Activated naive CD4-positive, alpha-beta T cell treated with anti-CD3 and anti-CD28 coated beads for 36 hours (primary cell): ENCODE measurements at places on chromosomes 7 and 10.

- no peak for DNase-seq
These were observed 63.0 kb downstream of the ABRAXAS2 start for GRCh38 chr10:124864421-124865193.

DNA sequence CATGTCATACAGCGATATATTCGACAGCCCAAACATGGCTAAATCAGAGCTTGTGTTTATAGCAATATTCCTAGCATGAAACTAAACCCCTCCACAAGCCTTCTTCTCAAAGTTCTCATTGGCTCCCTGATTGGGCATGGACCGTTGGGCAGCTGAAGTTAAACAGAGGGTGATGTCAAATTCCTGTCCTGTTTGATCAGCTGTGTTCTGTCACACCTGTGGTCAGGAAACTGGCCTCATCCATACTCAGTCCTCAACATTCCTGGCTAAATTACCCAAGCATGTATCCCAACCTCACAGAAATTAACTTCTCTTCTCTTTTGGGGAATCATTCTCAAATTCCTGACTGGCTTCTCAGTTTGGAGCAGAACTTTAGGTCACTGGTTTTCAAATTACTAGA lies 107.9 kb downstream of the ODAD2 start:
- no peak for DNase-seq

- no peak for DNase-seq
These were observed 42.6 kb upstream of the FAM133B start for GRCh38 chr7:92632791-92633190.

DNA sequence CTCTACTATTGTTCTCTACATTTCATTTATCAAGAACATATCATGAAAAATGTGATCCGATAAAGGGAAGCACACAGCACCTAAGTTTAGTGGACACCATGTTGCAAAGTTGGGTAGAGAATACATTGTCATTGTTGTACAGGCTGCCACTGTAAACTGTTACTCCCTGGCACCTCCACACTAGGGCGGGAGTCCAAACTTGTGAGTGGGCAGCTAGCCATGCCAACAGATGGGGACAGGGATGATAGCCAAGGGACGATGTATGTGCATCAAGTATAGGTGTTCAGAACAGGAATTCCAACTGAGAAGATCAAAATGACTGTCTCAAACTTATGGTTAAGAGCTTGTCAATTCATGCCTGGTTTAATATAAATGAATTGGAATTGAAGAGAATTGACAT lies 31.1 kb upstream of the COMMD3 start:
- DNase-seq, result no peak

DNA sequence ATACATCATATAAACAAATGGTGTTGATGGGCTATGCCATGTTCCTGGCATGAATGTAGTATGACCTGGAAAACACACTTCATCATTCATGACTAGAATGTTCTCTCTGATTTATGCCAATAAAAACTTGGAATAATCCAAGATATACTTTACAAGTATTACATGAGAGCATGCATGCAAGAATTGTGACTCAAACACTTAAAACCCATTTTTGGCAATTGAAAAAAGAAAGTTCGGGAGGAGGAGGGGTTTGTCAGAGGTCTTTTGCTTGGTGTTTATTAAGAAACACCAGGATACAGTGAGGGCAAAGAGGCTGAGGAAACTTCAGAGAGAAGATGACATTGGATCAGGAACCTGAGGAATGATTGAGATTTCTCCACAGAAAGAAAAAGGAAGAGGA lies 10.2 kb upstream of the CUL1 start:
- no peak for DNase-seq

DNA sequence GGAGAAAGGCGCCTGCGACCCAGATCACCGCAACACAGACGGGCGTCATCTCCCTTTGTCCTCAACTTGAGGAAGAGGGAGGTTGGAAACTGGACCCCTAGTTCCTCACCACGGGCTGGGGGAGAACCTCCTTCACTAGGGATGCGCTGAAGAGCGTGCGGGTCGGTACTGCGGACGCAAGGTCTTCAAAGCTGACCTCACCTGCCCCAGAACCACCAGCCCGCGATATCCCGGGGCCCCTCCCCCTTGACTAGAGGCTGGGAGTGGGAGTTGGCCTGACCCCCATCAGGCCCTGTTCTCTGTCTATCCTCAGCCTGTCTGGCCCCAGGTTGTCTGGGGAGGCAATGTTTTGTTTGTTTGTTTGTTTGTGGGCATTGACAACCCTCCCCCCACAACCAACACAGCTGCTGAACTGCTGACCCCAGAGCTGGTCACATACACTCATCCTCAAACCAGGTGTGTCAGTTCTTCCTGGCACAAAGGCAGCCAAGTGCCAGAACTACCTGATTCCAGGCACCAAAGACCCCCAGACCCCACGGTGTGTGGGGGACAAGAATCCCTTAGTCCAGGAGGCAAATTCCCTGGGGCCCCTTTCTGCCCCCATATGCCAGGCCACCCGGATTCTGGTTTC lies 2.9 kb downstream of the NPM3 start:
- no peak for DNase-seq

- DNase-seq, result no peak
These were observed 302.7 kb downstream of the HDAC9 start for GRCh38 chr7:18798088-18798906.

DNA sequence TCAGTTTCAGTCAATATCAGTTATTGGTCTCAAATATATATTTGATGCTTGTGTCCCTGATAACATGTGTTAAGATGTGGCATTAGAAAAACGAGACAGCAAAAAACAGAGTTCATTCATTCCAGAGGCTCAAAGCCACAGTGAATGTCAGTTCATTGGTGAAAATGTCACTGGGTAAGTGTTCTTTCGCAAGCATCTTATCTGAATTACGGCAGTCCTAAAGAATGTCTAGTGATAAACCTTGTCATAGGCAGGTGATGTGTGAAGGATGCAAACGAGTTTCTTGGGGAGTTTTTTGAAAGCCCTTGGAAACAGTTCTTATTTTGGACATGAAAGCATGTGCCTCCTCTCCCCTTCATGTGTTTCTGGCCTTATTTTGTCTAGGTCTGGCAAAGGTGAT lies 45.9 kb upstream of the RELN start:
- no peak for DNase-seq

DNA sequence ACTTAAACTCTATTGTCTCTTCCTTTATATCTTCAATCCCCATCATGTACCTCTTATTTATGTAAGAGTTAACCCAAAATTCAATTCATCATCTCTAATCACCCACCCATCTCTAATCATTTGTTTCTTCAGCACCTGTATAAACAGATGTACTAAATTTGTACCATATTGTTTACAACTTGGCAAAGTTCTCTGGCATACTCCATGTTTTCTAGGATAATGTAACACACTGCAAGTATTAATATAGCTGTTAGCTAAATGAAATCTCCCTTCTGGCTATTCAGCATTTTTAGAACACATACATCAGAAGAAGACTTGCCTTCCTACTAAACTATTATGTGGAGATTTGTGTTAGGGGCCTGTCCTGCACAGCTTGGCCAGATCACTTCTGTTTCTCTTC lies 33.1 kb downstream of the MALSU1 start:
- DNase-seq, result no peak

DNA sequence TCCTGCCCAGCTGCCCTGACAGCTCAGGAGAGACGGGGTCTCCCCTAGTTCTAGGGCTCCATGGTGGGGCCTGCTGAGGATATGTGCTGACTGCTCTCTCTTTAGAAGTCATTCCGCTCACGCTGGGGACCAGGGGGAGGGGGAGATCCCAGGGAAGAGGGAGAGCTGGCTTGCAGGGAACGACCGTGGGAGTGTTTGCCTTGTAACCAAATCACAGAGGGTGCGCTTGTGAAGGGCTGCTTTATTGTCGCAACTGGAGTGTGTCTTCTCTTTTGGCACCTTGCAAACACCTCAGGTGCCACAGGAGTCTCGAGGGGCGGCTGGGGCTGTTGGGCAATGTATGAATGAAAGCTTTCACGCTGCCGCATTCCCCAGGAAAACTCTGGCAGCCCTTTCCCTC lies 531.3 kb upstream of the MKI67 start:
- no peak for DNase-seq

GRCh38 chr7:49775065-49775948 lies 1.9 kb downstream of the VWC2 start:
- no peak for DNase-seq

DNA sequence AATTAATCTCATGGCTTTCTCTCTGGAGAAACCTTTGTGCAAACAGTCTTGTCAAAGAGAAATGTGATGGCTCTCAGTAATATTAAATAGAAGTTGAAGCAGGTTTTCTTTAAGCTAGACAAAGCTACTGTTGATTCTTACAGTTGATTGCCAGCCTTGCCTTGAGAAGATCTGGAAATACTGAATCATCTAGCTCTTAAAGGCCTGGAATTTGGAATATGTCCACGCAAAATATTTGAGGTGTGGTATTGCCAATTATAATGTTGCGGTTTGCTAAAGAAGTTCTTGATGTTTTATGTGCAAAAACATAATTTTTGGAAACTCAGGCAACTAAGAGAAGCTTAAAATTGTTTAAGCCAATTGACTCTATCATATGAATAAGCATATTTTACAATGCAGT lies 371.9 kb downstream of the PHF14 start:
- DNase-seq, result no peak

DNA sequence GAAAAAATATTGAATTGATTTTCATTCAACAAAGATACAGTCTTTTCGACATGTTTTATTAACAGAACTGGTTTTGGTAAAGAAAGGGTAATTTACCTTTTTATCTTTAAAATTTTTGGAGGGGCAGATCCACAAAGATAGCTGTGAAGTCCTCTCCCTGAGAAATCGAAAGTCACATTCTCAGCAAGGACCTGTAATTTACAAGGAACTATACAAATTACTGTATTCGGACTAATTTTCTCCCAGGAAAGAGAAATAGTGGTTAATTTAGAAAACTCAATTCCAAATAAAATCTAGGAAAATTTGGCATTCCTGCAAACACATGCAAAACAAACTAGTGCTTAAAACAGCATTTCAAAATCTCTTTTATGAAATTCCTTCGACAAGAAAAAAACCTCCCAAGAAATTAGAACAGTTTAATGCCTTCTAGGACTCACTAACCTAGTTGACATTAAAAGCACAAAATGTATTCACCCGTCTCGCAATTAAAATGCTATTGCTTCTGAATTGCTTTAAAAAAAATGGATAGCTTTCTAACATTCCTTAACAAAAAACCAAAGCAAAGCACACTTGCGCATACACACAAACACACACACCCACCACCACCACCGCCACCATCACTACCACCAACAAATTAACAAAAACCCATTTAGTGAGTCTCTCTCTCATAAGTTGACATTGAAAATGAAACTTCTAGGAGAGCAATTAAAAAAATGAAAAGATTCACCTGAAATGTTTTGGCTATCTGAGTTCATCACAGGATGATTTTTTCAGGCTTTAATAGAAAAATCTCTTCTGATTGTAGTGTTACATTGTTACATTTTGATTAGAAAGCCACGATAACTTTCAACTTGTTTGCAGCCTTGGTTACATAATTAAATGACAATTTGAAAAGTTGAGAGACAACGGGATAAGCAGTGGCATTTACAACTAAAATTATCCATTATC lies 4.0 kb upstream of the NKX2-3 start:
- no peak for DNase-seq

GRCh38 chr10:98790817-98791216 lies 344.1 kb upstream of the HPS1 start:
- DNase-seq, result peak; percentile 6

DNA sequence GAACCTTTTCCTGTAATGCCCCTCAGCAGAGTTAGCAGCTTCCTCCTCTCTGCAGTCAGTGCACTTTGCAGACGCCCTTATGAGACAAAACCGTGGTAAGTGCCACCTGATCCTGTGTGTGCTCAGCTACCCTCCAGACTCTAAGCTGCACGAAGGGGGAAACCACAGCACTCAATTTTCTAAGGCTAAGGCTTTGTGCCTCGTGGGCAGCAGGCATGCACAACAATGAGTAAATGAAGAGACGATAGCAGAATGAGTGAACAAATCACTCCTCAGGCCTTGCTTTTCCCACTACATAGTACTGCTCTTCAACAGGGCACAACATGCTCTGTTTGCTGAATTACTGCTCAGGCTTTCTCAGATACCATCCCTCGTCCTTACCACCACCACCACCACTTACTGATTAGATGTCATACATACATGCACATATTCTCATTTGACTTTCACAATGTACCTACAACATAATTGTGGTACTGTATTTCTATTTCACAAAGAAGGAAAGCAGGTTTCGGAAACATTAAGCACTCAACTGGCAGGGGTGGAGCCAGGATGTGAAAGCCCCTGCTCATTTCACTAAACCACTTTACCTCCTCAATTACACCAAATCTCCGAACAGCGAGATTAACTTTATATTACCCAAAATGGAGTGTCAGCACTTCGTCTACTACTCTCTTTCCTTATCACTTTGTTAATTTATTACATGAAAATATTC lies 85.4 kb downstream of the ICA1 start:
- peak; percentile 78 for DNase-seq

- DNase-seq, result no peak
These were observed 156.5 kb downstream of the SGMS1 start for GRCh38 chr10:50467209-50467608.

GRCh38 chr7:85802211-85802610 lies 615.4 kb upstream of the SEMA3D start:
- DNase-seq, result no peak

GRCh38 chr10:124875596-124875995 lies 66.3 kb upstream of the ZRANB1 start:
- DNase-seq, result no peak

DNA sequence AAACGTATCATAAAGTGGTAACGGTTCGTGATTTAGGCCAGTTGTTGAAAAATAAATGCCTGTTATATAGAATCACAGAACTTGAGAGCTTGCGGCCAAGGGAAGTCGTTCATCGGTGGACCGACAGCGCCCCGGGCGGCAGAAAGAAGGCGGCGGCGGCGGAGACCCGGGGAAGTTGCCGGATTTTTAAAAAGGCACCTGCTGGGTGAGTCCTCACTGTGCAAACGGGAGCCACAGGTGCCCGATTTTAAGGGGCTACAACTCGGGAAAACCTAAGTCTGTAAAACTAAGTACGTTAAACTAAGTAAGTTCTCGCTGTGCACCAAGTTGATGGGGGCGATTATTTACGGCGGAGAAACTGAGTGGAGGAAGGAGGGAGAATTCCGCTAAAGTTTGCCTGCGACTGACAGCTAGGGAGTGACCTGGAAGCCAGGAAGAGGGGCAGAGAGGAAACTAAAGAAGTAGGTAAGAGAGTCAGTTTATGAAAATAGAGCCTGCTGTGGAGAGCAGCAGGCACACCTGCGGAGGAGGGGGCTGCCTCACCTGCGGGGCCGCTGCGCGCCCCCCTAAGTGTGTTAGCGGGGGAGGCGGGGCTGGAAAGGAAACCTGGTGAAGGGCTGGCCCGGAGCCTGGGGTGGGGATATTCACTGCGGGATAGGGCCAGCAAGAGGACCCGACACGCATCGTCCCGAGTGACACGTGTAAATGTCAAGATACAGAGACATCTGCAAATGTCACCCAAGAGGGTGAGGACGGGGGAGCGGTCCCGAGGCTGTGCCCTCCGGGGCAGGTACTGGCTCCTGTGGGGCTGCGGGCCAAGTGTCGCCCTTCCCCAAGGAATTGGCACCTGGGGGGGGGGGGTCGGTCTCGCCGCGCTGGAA lies 996 bp downstream of the ADAM12 start:
- peak; percentile 44 for DNase-seq

GRCh38 chr7:96870185-96870584 lies 135.2 kb upstream of the DLX6 start:
- no peak for DNase-seq

- DNase-seq, result no peak
These were observed 41.9 kb downstream of the CDK1 start for GRCh38 chr10:60820093-60820754.

GRCh38 chr7:14622559-14622958 lies 280.0 kb downstream of the DGKB start:
- no peak for DNase-seq
